ENCODE measurements at places on chromosomes 16 and 17.

GRCh38 chr17:603406-604114, 111.1 kb downstream of the VPS53 start:
- no peak for DNase-seq

DNA sequence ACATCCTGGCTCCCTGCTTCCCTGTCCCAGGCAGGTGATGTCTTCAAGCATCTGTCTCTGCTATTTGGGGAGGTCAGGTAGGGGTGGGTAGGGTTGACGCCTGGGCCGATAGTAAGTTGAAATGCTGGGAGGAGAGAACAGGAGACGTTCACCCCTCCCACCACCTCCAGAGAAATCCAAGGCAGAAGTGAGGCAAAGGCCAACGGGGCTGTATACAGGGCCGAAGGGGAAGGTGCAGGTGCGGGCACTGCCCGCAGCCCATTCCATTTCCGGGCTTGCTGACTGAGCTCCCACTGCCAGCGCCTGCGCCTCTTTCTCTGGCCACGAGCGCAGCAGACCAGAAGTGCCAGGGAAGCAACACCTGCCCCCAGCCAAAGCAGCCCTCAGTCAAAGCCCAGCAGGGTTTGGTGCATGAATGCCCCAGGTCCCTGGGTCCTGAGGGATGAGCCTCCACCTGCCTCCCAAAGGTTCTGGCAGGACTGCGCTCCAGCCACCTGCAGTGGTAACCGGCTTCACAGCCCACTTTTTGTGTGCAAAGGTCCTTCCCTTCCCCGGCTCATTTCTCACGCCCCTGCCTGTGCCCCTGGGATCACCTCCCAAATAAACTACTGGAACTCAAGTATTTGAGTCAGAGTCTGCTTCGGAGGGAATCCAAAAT, 127.6 kb upstream of the TNRC6C start:
- DNase-seq: no peak

DNA sequence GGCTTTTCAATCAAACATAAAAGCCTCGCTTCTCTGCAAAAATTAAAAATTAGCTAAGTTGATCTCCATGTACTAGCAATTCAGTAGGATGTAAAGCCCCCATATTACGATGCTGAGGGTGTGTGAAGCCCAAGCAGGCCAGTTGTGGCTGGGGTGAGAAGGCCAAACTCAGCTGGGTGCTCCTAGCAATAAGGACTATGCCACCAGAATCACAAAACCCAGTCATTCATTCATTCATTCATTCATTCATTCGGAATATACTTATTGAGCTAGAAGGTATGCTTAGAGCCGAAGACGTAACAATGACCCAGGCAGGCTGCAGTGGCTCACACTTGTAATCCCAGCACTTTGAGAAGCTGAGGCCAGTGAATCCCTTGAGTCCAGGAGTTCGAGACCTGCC, 3.9 kb upstream of the CRYBA1 start:
- DNase-seq: no peak

GRCh38 chr16:12145918-12146317, 169.4 kb downstream of the SNX29 start:
- no peak for DNase-seq

GRCh38 chr16:72425571-72426341, 253.8 kb upstream of the PMFBP1 start:
- DNase-seq: no peak

DNA sequence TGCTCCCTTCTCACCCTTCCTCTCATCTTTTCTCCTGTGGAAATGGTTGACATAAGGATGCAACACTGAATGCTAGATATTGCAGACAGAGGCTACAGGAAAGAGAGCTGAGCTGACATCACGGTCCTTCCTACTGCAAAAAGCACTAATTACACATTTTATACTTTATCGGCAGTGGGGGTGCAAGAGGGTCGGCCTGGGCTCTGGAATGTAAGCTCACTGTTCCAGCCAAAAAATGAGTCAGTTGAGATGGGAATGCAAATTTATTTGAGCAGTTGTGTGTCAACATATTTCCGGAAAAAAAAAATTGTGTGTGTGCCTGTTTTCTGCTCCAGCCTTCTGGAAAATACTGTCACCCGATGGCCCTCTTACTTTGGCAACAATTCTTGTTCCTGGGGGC, 14.1 kb upstream of the MRTFB start:
- DNase-seq: no peak

DNA sequence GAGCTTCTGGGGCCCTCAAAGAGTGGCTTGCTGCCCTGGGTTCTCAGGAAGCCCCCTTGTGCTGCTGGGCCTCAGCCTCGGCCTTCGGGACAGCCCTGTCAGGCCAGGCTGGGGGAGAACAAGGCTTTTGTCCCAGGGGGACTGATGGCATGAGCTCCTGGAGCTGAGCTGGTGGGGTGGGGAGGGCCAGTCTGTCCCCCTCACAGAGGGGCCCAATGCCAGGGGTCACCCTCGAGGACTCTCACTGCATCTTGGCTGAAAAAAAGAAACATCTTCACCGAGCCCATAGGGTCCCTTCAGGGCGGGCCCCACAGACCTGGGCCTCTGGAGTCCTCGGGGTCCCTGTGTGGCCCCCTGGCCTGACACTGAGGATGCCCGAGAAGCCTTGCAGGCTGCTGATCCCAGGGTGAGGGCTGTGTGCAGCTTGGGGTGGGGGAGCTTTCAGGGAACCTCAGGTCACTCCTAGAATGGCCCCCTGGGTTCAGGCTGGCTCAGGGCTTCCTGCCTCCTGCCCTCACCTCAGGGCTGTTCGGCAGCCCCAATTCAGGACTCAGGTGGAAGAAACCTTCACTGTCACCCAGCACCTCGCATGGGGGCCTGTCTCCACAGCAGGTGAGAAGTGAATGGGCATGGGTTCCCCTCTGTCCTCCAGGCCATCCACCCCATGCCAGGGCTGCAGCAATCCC, 90.5 kb downstream of the TNFRSF13B start:
- no peak for DNase-seq

GRCh38 chr16:7330709-7331108, 1.9 kb upstream of the RBFOX1 start:
- no peak for DNase-seq

DNA sequence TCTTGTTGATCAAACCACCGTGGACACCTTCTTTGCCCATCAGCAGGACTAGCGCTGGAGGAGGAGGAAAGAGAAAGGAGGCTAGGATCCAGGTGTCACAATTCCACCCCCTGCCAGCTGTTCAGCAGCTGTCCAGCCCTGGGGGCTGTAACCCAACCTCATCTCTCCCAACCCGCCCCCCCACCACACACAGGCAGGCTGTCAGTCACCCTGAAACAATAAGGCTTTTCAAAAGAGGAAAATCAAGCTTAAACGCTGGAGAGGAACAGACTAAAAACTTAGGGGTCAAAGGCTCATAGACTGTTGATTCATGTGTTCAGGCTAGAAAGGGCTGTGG, 2.4 kb downstream of the PFN1 start:
- DNase-seq: no peak

GRCh38 chr16:67088551-67088950, 21.2 kb upstream of the PHAF1 start:
- DNase-seq: no peak

DNA sequence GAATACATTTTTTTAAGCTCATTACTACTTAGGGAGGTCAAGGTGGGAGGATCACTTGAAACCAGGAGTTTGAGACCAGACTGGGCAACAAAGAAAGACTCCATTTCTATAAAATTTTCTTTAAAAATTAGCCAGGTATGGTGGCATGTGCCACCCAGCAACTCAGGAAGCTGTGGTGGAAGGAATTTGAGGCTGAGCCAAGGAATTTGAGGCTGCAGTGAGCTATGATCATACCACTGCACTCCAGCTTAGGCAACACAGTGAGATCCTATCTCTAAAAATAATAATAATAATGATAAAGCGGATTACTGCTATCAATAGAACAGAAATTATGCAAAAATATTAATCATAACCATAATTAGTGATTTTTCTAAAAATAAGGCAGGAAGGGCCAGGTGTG, 170.3 kb downstream of the COPRS start:
- DNase-seq: no peak

DNA sequence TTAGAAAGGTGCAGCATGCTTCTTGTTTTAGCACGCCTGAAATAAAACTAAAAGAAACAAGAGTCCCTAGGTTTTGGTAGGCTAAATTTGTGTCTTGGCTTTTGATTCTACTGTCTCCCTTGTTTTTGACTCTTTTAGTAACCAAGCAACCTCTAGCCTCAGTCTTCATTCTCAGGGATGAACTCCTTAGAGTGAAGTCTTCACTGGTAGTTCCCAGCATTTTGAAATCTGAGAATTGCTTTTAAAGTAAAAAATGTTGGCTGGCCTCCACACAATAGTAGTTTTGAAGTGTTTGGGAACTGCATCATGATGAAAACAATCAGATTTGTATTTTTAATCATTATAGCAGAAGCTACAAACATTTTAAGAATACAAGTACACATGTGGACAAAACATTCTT, 6.1 kb upstream of the CDR2 start:
- DNase-seq: no peak

GRCh38 chr16:77786186-77786847, 2.0 kb upstream of the VAT1L start:
- DNase-seq: no peak

DNA sequence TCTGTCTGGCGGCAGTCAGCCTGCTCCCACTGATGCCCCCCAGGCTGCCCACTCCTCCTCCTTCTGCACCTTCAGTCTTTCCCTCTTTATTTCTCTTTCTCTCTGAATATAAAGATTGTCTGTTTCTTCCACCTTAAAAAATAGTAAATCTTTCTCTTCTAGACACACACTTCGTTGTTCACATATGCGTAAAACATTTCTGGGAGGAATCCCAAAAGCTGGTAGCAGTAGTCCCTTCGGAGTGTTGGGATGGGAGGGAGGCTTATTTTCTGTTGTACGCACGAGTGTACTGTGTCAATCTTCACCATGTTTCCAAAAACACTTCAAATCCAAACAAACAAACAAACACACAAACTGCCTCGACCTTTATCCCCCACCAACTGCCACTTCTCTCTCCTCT, 9.9 kb downstream of the OSBPL7 start:
- DNase-seq: no peak

GRCh38 chr17:66459811-66460270, 157.4 kb downstream of the PRKCA start:
- no peak for DNase-seq

- DNase-seq: peak; percentile 15
These were observed 430 bp downstream of the AMFR start for GRCh38 chr16:56424791-56425438.

All from activated T-helper 1 cell treated with Interleukin-2 at 50 U/mL for 16 hours (primary cell).